ENCODE measurements at places on chromosomes 11 and 22.
A peak's percentile ranks its signal among the peaks of the same experiment; 100 is the strongest.

DNA sequence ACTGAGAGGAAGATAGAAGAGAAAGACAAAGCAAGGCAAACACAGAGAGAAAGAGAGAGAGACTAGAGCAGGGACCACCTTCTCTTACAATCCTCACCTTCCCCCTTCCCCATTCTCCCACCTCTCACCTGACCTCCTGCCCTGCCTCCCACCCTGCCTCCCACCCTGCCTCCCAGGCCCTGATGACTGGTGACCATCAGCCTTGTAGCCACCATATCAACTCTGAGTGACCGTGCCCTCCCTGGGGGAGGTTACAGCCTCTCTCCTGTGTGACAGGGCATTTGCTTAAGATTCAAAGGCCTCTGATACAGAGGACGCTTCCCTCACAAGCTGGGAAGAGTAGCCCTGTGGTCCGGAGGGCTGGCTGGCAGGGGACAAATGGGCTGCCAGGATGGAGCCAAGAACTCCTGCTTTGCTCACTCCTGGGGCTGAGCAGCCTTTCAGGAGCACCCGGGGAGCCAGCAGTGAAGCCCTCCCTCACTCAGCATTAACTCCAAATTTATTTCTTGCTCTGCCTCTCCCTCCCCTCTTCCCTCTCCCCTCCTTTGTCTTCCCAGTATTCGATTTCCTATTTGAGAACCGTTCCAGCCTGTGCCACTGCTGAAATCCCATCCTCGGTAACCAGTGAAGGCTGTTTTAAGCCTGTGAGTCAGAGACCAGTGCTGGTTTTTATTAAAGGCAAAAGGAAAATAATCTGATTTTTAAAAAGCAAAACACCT is 125.2 kb upstream of the SYT13 start:
- no peak for DNase-seq

DNA sequence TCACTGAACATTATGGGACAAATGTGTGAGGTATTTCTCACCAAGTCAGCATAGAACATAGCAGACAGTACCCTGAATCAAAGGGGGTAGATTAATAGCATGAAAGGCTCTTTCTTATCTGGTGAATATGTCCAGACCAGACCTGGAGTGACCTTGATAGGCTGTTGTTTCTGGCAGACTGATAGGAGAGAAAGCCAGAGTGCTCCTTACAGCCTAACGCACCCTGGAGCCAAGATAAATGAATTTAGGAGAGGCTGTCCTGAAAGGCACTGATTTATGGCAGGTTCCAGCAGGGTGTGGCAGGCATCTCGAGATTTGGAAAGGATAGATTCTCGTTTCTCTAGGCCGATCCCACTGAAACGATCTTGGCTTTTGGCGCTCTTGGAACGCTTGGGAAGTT is 204.6 kb downstream of the DBX1 start:
- DNase-seq, result no peak

DNA sequence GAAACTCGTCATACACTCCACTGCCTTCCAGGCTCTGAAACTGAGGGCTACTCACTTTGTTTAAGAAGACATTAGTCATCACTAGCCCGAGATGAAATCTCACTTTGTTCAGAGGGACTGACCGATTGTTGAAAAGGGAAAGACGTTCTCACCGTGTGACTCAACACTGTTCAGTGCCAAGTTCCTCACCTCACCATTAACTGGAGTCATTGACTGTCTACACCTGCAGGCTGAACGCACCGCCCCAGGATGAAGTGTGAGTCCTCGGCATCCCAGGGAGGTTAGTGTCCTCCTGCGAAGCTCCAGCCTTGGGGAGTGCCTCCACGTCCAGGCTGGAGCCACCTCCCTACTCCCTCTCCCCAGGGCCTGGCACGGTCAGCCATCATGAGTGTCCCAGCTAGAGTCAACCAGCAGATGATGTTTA is 30.4 kb downstream of the FADD start:
- DNase-seq, result no peak

DNA sequence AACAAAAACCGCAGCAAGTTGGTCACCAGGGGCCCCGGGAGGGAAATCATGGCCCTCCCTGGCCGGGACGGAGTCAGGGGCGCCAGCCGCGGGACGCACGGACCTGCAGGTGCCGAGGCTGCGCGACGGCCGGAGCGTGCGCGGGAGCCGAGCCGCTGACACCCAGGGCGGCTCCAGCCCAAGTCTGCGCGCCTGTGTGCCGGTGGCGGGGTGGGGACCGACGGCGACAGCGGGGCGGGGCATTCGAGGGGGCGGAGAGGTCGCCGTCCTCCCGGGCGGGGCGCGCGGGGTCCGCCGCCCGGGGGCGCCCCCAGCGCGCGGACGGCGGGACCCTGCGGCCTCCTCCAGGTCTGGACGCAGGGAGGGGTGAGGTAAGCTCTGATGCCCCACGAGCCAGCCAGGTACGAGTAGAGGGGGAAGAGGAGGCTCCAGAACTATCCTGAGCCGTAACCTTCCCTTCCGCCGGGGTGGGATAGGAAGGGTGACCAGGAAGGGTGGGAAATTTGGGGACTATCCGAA is at the start of gene ESAM:
TSS of gene ESAM (minus strand) at position 186 of the 519 bp plus-strand sequence. CDS start at position 50, 136 bp downstream.
- DNase-seq, result peak; percentile 80

- DNase-seq, result no peak
Measured at GRCh38 chr11:33616552-33616951, 84.1 kb downstream of the C11orf91 start.

DNA sequence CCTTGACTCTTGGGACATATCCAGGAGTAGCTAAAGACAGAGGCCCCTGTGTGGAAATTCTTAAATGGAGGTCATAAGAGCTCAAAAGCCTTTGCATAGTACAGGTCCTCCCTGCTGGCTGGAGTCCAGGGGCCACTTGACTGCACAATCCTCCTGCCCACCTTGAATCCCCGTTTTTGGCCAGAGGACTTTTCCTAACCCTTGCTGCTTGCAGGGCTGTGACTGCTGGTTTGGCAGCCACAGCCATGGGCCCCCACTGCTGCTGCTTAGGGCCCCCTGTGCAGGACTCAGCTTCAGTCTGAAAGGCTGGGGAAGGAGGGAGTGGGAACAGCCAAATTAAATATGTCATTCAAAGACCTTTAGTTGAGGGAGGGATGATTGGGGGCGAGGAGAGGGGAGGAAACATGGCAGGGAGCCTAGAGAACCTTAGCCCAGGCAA is 33.4 kb downstream of the ARHGAP1 start:
- DNase-seq, result no peak

DNA sequence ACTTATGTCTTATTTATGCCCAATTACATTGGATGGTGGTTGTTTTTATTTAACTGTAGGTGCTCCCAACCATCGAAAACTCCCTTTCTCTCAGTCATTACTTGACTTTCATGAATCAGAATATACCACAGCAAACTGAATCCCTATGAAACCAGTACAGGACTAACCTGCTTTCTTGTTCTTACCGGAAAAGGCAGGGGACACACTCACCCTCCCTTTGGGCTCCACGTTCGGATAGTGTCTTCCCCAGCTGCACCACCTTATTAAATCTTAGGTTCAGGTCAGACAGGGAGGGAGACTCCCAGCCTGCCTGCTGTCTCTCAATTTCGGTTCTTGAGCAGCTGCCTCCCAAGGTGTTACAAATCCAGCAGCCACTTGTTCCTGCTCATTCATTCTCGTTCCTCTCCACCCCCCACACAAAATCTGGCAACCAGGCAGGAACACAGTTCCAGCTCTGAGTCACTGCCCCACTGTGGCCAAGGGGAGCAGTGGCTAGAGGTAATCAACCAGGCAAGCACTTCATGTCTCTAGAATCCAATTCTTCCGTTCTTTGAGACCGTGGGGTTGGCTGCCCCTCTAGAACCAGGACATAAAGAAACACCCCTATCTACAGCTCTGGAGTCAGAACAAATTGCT is 133.0 kb downstream of the PLEKHA7 start:
- no peak for DNase-seq

GRCh38 chr11:11510939-11511338 is 110.9 kb downstream of the GALNT18 start:
- no peak for DNase-seq

DNA sequence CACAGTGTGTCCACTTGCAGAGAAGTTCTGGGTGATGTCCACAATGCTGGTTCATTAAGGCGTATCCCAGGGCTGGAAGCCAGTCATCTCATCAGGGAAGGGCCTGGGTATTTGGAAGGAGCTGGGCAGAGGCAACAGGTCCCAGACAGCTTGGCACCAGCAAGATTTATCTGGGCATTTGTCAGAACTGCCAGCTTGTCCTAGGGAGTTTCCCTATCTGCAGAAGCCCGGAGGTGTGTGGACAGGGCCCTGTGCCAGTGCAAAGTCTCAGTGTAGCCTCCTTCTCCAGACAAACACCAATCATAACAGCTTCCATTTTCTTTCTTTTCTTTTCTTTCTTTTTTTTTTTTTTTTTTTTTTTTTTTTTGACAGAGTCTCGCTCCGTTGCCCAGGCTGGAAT is 125.3 kb upstream of the TIMP3 start:
- DNase-seq, result no peak
